ENCODE measurements at places on chromosomes 11 and 22.

GRCh38 chr22:37241351-37242142 lies 2.5 kb downstream of the RAC2 start:
- DNase-seq = no peak

GRCh38 chr22:29167032-29167911 lies 38.4 kb upstream of the EMID1 start:
- DNase-seq = no peak

DNA sequence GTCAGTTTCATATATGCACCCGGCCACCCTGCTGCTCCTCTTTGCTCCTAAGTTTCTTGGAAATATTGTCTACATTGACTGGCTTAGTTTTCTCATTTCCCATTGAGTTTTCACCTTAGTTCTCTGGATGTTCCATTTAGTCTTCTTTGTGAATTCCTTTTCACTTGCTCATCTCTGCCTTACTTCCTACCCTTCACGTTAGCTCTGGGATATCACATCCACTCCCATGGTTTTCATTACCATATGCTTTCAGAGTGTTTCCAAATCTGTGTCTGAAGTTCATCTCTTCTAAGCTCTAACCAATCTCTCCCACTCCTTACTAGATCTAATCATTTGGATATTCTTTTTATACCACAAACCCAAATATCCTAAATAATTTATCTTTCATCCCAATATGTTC lies 226.4 kb downstream of the FAM76B start:
- DNase-seq = no peak

DNA sequence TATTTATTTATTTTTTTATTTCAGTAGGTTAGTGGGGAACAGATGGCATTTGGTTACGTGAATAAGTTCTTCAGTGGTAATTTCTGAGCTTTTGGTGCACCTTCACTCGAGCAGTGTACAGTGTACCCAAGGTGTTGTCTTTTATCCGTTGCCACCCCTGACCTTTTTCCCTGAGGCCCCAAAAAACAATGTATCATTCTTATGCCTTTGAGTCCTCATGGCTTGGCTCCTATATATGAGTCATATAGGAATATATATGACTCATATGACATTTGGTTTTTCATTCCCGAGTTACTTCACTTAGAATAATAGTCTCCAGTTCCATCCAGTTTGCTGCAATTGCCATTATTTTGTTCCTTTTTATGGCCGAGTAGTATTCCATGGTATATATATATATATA lies 763.9 kb downstream of the NTM start:
- no peak for DNase-seq

DNA sequence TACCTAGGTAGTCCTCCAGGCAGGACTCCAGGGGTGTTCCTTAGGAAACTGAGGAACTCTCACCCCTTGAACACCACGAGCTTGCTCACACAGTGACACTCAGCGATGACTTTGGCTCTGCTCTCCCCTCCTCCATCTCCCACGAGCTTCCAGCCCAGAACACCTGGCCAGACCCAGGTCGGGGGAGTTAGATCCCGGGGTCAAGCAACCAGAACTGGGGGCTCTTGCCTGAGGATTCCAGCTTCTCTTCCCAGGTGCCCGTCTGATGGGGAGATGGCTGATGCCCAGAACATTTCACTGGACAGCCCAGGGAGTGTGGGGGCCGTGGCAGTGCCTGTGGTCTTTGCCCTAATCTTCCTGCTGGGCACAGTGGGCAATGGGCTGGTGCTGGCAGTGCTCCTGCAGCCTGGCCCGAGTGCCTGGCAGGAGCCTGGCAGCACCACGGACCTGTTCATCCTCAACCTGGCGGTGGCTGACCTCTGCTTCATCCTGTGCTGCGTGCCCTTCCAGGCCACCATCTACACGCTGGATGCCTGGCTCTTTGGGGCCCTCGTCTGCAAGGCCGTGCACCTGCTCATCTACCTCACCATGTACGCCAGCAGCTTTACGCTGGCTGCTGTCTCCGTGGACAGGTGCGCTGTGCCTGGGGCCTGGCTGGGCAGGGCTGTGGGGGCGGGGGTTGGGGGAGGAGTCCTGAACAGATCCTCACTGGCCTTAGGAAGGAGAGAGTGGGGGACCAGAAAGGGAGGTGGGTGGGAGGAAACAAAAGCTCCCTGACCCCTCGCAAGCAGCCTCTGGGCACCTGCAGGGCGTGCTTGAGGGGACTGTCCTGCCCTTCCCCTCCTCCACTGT lies at the start of gene GALR3:
Gene GALR3 (plus strand): TSS at position 249 of the 852 bp plus-strand sequence. CDS start 25 bp downstream, at position 274.
- DNase-seq = no peak

DNA sequence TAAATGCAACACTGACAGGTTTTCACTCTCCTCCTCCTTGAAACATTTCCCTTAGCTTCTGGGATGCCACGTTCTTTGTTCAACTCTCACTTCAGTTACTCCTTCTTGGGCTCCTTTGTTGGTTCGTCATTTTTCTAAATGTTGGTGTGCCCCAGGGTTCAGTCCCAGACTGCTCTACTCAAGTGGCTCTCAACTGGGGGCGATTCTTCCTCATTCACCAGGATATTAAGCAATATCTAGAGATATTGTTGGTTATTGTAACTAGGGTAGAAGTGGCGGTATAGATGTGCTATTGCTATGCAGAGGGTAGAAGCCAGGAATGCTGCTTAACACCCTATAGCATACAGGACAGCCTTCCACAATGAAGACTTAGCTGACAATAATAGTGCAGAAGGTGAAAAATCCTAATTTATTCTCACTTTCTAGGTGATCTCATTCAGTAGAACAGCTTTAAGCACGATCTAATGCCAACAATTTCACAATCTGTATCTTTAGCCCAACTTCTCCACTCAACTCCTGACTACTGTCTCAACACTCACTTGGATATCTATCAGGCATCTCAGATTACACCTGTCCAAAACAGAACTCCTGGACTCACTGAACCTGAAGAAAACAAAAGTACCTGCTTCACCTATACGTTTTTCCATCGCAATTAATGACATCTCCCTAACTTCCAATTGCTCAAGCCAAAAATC lies 4.6 kb downstream of the NUP160 start:
- no peak for DNase-seq

- no peak for DNase-seq
Measured at GRCh38 chr22:46589871-46590271, 30.3 kb upstream of the GRAMD4 start.

DNA sequence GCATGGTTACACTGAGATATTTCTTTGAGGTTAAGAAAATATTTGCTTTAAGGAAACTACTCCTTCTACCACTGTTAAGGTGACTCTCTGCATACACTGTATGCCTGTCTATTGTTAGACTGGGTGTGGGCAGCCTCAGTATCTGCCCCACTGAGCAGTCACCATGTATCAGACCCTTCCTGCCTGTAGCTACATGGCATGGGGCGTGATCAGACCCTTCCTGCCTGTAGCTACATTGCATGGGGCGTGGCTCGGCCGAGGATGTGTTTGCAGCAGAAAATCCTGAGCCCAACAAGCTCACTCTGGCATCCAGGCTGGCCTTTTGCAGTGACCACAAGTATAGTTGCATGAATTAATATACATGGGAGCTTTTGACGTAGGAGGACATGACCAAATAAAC lies 669.4 kb downstream of the OPCML start:
- no peak for DNase-seq
